Placental pericyte (primary cell): ENCODE measurements at places on chromosomes 7 and 10. TPM values are rescaled to one million over a fixed set of nuclear protein-coding genes. Genes with fewer than 3 reads are reported as not detected.

The OR9A2 gene
- not detected in 2 replicates for total RNA-seq

The BRI3 gene
- 60.6 and 76.6 TPM in 2 replicates for total RNA-seq

The HABP2 gene
- total RNA-seq: not detected in 2 replicates

The TBX20 gene
- total RNA-seq: 11.8 and 16.0 TPM in 2 replicates

The ZDHHC6 gene
- 21.7 and 34.6 TPM in 2 replicates for total RNA-seq

The ZMIZ1 gene
- 25.6 and 38.2 TPM in 2 replicates for total RNA-seq

The SPDYE5 gene
- not detected in 2 replicates for total RNA-seq

The GRID2IP gene
- not detected in 2 replicates for total RNA-seq

The ATP5F1C gene
- 172 and 240 TPM in 2 replicates for total RNA-seq

The IFIT1B gene
- total RNA-seq: not detected in 2 replicates

The METTL2B gene
- total RNA-seq: 24.7 and 47.7 TPM in 2 replicates

The BLNK gene
- total RNA-seq: not detected in 2 replicates
